ENCODE measurements at places on chromosomes 5 and 9.

DNA sequence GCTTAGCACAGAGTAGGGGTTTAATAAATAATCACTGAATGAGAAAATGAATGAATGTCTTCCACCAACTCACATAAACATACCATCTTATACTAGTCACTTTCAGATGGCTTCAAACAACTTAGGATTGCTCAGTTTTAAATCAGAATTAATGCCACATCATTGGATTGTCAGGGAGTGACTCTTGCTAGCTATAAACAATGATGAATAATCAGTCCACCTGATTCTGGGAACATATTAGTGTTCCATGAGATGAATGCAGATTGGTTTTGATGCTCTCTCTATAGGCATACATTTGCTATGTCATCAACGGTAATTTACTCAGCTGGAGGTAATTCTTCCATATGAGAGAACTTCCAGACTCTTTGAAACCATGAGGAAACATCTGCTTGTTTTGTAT, 97.4 kb downstream of the CDH9 start:
- no peak for DNase-seq

GRCh38 chr9:27468000-27468399, 56.1 kb upstream of the IFNK start:
- no peak for DNase-seq

DNA sequence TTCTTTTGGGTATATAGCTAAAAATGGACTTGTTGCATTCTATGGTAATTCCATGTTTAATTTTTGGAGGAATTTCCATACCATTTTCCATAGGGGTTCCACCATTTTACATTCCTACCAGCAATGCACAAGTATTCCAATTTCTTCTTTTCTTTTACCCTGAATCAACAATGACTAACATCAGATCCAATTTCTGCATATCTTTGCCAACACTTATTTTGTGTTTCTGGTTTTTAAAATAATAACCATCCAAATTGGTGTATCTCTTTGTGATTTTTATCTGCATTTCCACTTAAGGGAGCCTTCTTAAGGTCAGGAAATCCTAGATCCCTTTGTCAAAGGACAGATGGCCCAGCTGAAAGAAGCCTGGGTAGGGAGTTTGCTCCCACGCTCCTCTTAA, 29.5 kb upstream of the SMU1 start:
- DNase-seq = no peak

DNA sequence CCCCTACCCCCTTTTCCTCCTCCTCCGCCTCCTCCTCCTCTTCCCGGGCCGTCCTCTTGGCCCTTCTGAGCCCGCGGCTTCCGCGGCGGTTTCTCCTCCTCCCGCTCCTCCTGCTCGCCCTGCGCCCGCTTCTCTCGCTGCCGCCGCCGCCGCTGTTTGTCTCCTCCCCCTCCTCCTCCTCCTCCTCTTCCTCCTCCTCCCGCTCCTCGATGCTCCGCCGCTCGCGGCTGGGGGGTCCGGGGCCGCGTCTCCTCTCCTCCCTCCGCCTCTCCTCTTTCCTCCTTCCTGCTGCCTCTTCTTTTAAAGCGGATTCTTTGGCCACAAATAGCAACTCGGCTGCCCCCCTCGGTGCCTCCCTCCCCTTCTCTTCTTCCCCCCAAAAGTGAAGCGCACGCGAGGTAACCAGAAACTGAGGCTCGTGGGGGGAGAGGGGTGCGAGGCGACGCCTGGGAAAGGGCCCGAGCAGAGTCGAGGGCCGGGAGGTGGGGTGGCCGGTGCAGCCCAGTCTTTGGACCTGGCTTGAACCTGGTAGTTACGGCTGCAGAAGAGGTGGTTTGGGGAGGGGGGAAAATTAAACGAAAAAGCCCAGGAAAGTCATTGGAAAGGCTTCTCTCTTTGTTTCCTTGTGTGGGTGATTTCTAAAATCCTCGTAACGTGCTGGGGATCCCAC, 1058.5 kb upstream of the DMAC1 start:
- DNase-seq = no peak

DNA sequence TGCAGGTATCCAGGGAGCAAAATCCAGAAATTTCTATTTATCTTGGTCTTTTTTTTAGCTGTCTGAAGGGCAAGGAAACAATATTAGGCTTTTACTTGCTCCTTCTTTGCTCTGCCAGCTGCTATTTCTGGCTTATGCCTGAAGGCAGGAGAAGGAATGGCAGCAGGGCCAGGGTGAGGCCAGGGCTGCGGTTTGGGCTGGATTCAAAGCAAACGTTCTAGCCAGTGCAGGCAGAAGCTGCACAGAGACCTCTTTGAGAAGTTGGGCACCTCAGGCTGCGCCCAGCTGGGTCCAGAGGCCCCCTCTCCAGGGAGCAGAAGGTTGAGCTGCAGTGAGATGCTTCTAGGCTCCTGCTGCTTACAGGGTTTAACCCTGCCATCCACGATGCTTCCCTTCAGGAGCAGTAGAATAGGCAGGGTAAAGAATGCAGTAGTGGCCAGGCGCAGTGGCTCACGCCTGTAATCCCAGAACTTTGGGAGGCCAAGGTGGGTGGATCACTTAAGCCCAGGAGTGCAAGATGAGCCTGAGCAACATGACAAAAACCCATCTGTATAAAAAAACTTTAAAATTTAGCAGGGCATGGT, 201.2 kb downstream of the ADCY2 start:
- DNase-seq = no peak

Data from stimulated activated CD4-positive, alpha-beta T cell treated with anti-CD3 and anti-CD28 coated beads, Interleukin-1b, Interleukin-23, amount 100 ng/mL, for 1 hour (primary cell).